ENCODE measurements at places on chromosomes 13 and 19. TPM values are rescaled to one million over a fixed set of nuclear protein-coding genes. Genes with fewer than 3 reads are reported as not detected.

ZNF154 gene
- total RNA-seq = 2.3 TPM

- peak; percentile 93 for DNase-seq
These were observed 17.9 kb upstream of the EPHX3 start for GRCh38 chr19:15249972-15250639.

- DNase-seq = no peak
These were observed 68.9 kb downstream of the GADD45B start for GRCh38 chr19:2544576-2545415.

DNA sequence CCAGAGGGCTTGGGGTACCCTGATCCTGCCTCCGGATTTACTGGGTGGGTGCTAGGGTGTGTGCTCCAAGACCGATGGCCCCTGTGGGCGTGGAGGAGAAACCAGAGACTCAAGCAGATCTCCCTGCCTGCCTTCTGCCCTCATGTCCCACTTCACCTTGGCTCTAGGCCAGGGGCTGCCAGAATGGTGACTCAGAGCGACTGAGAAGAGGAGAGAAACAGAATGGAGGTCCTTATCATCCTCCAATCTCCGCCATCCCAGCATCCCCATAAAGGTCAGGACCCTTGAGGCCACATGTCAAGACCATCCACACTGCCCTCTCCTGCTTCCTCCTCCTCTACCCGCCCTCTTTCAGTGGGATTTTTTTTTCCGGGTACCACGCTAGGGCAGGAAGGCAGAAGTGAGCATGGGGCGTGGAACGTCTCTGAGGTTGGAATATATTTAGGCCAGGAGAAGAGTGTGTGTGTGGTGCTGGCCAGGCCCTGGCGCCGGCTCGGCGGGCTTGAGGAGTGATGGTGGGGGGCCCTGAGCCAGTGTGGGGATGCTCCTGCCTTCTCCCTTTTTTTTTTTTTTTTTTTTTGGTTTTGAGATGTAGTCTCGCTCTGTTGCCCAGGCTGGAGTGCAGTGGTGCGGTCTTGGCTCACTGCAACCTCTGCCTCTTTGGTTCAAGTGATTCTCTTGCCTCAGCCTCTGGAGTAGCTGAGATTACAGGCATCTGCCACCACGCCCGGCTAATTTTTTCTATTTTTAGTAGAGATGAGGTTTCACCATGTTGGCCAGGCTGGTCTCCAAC, 22.3 kb downstream of the IER2 start:
- peak; percentile 78 for DNase-seq

Measured in fibroblast of the aortic adventitia (primary cell).